ENCODE measurements at places on chromosomes 6 and 20. TPM values are rescaled to one million over a fixed set of nuclear protein-coding genes. Genes with fewer than 3 reads are reported as not detected.

The OR2B6 gene
- total RNA-seq = not detected

The GFOD1 gene
- 12.1 TPM for total RNA-seq

DNA sequence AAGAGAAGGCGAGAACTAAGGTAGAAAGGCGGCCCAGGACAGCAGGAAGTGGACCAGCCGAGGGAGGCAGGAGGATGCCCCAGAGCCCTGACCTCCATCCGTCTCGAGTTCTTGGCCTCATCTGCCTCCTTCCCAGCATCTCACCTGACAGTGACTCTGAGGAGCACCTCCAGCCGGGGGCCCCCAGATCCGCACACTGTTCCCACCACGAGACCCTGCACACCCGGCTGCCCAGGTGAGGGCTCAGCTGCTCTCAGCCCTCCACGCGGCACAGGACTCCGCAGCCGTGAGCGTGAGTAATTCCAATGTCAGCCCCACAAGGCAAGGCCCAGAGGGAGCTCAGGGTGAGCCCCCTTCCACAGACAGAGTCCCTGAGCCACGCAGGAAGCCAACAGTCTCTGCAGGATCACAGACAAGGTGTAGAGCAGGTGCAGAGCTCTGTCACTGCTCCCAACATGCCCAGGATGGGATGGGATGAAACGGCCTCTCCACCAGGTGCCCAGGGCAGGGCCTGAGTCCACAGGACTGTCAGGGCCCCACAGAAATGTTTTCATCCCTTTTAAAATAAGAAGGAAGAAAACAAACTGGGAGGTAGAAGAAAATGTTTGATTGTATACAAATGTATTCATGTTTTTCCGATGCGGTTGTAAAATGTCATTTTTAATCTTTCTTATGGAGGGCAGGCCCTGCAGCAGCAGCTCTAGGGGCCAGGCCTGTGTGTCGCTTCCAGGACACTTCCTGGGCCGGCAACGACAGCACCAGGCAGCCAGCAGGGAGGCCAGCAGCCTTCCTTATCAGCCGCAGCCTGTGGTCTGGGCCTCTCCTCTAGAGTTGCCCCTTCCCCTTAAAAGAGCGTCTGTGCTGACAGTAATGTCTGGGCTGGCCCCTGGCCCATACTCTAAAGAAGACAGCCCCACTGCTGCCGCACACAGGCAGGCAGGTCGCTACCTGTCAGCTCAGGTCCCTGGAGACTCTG is 66.9 kb downstream of the DLL1 start:
- no peak for DNase-seq
- peak overlapping the region; percentile 18 for H3K27ac ChIP-seq
- H3K27me3 ChIP-seq = peaks cover 22% of the 10 kb centered on the region
- no peaks in the 10 kb centered on the region for H3K4me1 ChIP-seq
- H3K4me3 ChIP-seq = no peak overlapping the region

DNA sequence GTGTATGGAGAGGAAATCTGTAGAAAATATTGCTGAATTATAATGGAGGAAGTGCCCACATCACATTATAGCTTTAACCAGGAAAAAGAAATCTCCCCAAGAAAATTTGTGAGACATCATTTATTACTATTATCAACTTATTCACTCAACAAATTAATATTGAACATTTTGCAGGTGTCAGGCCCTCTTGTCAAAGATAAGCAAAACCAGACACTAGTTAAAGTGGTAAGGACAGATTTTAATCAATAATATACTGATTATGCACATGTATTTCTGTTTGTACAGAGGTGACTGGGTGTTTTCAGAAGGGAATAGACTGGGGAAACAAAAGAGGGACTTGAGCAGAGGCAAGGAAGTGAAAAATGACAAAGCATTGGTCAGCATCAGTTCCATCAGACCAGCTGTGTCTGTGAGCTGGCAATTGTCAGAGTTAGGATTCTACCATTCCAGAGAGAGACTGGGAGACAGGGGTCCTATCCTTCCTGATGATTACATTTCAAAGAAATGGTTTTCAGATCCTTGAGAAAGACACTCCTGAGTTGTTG is 519.2 kb downstream of the UTRN start:
- H3K27ac ChIP-seq = peak overlapping the region; percentile 4
- no peak overlapping the region for H3K4me3 ChIP-seq
- H3K36me3 ChIP-seq = peaks cover 9% of the 10 kb centered on the region
- peaks cover 14% of the 10 kb centered on the region for H3K4me1 ChIP-seq

GRCh38 chr6:157954150-157955117 is 27.2 kb upstream of the SYNJ2 start:
- DNase-seq = no peak
- H3K36me3 ChIP-seq = peaks cover 14% of the 10 kb centered on the region
- peaks cover 17% of the 10 kb centered on the region for H3K27me3 ChIP-seq

The KCNK16 gene
- total RNA-seq = not detected

- H3K4me3 ChIP-seq = peak overlapping the region; percentile 77
- no peaks in the 10 kb centered on the region for H3K27me3 ChIP-seq
- no peak for DNase-seq
Observed at GRCh38 chr6:42021847-42022754, 28.2 kb upstream of the TAF8 start.

DNA sequence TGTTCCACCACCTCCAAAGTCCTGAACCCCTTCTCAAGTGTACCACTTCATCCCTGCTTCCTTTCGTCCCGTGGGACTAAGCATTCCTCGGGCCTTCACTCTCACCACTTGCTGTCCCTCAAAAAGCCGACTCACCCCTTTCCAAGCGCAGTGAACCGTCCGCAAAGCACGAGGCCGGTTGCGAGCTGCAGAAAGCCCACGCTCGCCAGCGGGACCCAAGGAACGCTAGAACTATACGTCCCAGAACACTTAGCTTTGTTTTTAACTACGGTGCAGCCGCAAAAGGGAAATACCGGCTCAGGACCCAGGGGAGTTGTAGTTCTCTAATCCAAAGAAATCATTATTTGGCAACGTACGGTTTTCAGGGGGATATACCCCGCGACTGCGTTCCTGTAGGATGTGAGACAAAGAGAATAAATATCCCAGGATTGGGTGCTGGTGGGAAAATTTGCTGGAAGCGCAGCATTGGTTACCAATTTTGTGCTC is 416 bp upstream of the POLR1H start:
- peaks cover 18% of the 10 kb centered on the region for H3K4me1 ChIP-seq
- peak overlapping the region; percentile 98 for H3K27ac ChIP-seq
- H3K36me3 ChIP-seq = peaks cover 33% of the 10 kb centered on the region
- H3K27me3 ChIP-seq = no peaks in the 10 kb centered on the region
- no peak for DNase-seq

DNA sequence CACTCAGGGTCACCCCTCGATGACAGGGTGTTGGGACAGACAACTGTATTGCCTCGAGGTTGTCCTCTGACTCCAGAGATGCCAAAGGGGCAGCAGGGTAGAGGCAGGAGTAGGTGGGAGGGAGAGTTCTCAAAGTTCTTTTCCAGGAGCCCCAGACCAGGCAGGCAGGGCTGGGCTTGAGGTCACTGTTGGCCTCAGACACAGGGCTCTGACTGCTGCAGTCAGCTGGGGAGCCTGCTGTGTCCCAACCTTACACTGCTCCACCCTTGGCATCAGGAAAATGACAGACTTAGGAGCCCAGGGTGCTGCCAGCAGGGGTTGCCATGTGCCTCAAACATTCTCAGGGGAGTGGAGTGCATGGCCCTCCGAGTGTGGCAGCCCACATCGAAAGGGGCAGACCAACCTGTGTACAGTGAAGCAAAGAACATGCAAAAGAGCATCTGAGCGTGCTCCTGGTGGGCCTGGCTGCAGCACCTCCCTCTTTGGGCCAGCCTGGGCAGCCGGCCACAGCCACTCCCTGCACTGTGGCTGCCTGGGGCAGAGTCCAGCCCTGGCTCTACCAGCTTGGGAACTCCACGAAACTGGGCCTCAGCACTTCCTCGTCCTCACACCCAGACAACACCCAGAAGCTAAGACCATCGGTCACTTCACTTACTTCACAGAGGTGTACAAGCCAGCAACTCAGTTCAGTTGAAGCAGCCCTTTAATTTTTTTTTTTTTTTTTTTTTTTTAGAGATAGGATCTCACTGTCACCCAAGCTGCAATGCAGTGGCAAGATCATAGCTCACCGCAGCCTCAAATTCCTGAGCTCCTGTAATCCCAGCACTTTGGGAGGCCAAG is 24.0 kb downstream of the C6orf132 start:
- H3K27ac ChIP-seq = no peak overlapping the region
- DNase-seq = no peak
- no peak overlapping the region for H3K4me3 ChIP-seq
- H3K36me3 ChIP-seq = no peaks in the 10 kb centered on the region
- H3K27me3 ChIP-seq = peaks cover 9% of the 10 kb centered on the region
- H3K4me1 ChIP-seq = no peaks in the 10 kb centered on the region

DNA sequence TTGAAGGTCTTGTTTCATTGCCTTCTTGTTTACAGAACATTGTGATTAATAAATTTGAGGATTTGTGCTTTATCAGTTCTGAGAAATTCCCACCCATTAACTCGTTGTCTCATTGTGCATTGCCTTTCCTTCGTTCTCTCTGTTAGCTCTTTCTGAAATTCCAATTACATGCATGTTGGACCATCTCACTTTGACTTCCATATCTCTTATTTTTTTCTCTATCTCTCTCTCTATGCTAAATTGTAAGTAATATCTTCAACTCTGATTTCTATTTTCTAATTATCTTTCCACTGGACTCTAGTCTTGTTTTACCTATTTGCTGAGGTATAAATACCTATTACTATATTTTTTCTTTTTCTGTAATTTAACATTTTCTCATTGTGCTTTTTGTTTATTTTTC is 92.3 kb downstream of the SHLD1 start:
- no peaks in the 10 kb centered on the region for H3K36me3 ChIP-seq
- peaks cover 29% of the 10 kb centered on the region for H3K4me1 ChIP-seq
- DNase-seq = no peak
- H3K4me3 ChIP-seq = peak overlapping the region; percentile 60
- no peaks in the 10 kb centered on the region for H3K27me3 ChIP-seq
- no peak overlapping the region for H3K27ac ChIP-seq

DNA sequence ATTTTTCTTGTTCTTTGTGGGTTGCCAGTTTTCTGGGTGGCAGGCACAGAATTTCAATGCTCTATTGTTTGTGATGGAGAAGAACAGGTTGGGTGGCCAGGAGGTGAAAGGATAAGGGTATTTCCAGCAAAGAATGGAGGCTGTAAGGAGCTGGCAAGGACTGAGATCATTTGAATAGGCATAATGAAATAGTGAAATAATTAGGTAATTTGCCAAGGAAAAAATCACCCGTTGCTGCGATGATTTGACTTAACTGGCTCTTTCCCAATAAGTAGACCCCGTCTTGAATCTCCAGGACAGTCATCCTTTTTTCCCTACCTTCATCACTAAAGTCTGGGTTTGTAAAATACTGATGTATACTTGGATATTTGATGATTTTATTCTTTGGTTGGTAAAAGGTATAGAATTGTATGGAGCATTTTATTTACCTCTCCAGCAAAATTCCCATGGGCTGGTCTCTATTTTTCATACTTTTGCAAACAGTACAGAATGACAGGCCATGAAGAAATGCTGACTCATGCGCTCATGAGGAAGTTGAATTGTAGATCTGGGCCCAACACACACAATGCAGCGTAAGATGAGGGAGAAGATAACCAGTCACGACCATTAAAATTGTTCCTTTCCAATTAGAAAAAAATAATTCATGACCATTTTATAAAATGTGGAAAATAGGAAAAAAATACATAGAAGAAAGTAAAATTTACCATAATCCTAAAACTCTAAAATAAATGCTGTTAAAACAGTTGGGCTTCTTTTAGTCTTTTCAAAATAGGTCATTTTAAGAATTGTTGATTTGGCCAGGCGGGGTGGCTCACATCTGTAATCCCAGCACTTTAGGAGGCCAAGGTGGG is 2.4 kb upstream of the GCNT2 start:
- H3K27ac ChIP-seq = peak overlapping the region; percentile 51
- H3K4me1 ChIP-seq = no peaks in the 10 kb centered on the region
- H3K27me3 ChIP-seq = peaks cover 12% of the 10 kb centered on the region
- no peaks in the 10 kb centered on the region for H3K36me3 ChIP-seq
- DNase-seq = no peak

DNA sequence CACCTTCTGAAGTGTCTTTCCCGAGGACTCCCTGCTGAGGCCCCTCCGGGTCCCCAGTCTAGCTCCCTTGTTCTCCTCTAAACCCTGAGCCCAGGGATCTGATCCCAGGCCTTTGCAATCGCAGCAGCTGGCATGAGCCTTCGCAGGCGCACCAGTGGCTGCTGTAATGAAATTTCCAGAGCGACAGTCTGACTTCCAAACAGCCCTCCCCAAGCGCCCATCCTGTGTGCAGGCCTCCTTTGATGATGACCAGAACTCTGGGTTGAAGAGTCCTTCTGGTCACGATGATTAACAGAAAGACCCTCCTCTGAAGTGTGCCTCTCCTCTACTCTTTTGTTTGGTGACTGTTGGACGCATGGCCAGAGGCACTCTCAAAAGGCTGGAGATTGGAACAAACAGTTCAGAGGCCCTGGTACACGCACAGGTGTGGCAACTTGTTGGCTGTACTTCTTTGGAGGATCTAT is 89.1 kb upstream of the MPC1 start:
- no peaks in the 10 kb centered on the region for H3K36me3 ChIP-seq
- peaks cover 21% of the 10 kb centered on the region for H3K27me3 ChIP-seq
- no peak for DNase-seq
- peaks cover 3% of the 10 kb centered on the region for H3K4me1 ChIP-seq
- H3K4me3 ChIP-seq = no peak overlapping the region

The GSTA4 gene
- 1.5 TPM for total RNA-seq

GRCh38 chr20:44092551-44093248 is 94.3 kb downstream of the JPH2 start:
- H3K4me1 ChIP-seq = no peaks in the 10 kb centered on the region
- H3K27me3 ChIP-seq = peaks cover 16% of the 10 kb centered on the region
- H3K36me3 ChIP-seq = no peaks in the 10 kb centered on the region
- H3K27ac ChIP-seq = no peak overlapping the region
- no peak for DNase-seq

GRCh38 chr6:31485055-31485454 is 12.9 kb upstream of the MICB start:
- H3K27ac ChIP-seq = no peak overlapping the region
- H3K27me3 ChIP-seq = no peaks in the 10 kb centered on the region
- H3K4me1 ChIP-seq = peaks cover 2% of the 10 kb centered on the region
- DNase-seq = no peak
- no peak overlapping the region for H3K4me3 ChIP-seq

- no peak overlapping the region for H3K27ac ChIP-seq
- no peaks in the 10 kb centered on the region for H3K27me3 ChIP-seq
- H3K4me1 ChIP-seq = no peaks in the 10 kb centered on the region
- H3K36me3 ChIP-seq = no peaks in the 10 kb centered on the region
- no peak overlapping the region for H3K4me3 ChIP-seq
Observed at GRCh38 chr6:45169815-45170214, 158.3 kb upstream of the RUNX2 start.

The MUCL3 gene
- not detected for total RNA-seq
